Fibroblast of skin of right quadriceps (primary cell): ENCODE measurements at places on chromosomes 13 and 19.

GRCh38 chr19:46192992-46193650 is 36.4 kb upstream of the IGFL1 start:
- DNase-seq = peak; percentile 77

GRCh38 chr13:91058066-91058465 is 289.4 kb upstream of the MIR17HG start:
- no peak for DNase-seq

GRCh38 chr13:77619655-77620054 is 77.8 kb upstream of the SLAIN1 start:
- DNase-seq = no peak

DNA sequence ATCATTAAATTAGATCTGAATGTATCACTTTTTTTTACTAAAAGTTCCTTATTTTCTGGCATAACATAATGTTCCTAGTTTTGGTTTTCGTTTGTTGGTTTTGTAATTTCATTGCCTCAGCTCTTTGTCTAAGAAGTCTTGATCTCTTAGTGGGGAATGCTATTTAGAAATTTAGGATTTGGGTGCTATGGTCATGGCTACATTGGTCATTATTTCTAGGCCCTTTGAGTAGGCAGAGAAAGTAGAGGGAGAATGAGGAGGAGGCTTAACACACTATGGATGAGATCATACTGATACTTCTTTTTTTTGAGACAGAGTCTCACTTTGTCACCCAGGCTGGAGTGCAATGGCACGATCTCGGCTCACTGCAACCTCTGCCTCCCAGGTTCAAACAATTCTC is 41.8 kb downstream of the PIBF1 start:
- DNase-seq = no peak

- DNase-seq = no peak
These were observed 74.4 kb downstream of the FOXO1 start for GRCh38 chr13:40592035-40592434.

DNA sequence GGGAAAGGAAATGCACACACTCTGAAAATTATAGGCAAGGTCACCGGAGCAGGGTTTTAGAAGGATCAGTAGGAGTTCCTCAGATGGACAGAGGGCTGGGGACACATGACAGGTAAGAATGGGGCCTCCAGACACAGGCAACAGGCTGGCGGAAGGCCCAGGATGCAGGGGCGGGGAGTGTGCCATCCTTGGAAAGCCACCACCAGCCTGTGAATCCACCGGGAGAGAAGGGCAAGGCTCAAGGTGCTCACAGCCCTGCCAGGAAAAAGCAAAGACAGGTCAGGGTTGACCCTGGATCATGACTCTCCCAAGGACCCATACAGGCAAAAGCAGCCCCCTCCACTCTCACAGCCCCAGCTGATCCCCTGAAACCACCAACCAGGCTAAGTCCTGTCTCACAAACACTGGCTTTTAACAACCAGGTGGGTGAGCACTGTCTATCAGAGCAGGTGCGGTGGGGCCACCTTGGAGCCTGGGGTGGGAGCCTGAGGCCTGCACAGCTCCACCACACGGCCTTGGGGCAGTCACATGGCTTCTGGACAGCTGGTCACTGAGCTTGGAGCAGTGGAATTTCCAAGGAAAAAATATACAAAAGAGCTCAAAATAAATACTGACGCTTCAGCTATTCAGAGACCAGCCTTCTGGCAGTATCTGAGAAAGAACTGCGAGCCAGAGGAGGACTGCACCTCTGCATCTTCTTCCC is 35.2 kb upstream of the ISYNA1 start:
- no peak for DNase-seq

- DNase-seq = no peak
These were observed 13.4 kb downstream of the UHRF1 start for GRCh38 chr19:4922530-4923275.

DNA sequence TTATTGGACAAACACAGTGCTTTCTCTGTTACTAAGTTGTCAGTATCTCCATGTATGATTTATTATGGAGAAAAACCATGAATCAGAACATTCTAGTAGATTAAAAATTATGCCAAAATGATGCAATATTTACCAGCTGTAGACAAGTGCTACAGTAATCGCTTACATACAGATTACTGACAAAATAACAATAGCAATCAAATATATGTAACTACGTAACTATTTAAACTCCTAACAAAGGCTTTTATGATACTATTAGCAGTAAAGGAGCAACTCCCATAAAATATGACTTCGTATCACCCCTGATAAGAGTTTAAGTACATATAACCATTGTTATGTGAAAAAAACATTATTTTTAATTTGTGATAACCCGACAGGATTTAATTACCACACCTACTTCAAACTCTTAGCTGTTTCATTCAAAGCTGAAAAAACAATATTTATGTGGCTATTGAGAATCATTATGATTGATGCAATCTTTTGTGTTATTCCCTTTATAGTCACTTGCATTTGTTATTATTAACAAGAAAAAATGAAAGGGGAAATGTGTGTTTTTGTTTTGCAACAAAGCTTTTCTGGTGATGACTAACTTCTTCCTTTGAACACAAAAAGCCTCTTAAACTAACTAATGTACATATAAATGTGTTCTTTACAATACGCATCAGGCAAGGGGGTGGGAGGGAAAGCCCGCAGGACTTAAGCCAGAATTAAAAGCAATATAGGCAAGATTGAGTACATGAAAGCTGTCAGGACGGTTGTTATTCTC is 147.4 kb downstream of the ABCC4 start:
- DNase-seq = no peak

DNA sequence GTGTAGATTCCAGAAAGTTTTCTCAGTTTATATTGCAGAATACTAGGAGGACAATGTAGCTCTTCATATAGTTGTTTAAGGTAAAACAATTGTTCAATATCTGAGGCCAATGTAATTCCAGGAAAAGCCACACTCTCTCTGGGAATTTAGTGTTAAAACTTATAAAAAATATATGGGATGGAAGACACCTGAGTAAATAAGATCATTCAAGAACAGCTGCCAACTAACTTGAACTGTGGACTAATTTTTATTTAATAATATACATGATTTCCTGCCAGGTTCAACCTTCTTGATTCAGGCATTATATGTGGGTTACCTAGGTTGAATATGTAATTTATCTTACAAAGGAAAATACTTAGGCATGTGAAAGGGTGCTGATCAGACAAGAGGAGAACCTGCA is 841.1 kb upstream of the PRR20A start:
- no peak for DNase-seq

GRCh38 chr13:113283904-113284303 is 13.1 kb upstream of the LAMP1 start:
- no peak for DNase-seq

DNA sequence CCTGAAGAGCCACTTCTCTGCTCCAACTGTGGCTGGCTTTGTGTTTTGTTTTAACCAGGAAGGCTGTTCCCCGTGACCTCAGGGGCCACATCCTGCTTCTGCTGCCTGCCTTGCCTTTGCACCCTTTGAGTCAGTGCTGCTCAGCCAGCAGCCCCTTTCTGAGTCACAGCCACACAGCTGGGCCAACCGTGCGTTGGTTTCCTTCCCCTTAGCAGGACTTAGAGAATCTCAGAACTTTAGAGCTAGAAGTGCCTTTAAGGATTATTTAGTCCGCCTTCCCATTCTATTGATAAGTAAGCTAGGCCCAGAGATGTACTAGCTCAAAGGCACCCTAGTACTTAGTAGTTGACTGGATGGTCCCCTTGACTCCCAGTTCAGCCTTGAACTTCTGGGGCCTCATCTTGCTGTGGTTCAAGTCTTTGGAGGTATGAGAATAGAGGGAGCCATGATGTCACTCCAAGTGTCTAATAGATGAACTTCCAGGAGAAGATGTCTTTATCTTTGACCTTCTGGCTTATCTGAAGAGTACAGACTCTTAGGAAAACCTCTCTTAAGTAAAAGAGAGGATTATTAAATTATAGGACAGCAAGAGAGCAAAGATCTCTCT is 8.0 kb downstream of the RGCC start:
- DNase-seq = peak; percentile 77

GRCh38 chr19:44767295-44768180 is 10.2 kb upstream of the CBLC start:
- DNase-seq = no peak

DNA sequence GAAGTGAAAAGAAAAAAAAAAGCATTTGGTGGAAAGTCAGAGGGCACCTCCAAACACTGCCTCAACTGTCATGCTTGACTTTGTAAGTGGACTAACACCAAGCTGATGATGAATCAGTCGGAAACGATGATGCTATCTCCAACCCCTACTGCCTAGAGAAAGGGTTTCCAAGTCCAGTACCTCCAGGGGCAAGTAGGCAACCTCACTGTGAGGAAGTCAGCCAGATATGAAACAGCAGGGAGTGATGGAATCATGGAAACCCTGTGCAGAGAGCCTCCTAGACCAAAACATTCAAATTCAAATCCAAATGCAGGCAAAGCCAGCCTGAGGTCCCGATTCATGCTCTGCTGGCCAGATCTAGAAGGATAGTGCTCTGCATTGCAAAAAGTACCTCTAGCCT is 100.9 kb upstream of the SERP2 start:
- no peak for DNase-seq

GRCh38 chr19:39314016-39314728 is 6.5 kb downstream of the LRFN1 start:
- DNase-seq = no peak

DNA sequence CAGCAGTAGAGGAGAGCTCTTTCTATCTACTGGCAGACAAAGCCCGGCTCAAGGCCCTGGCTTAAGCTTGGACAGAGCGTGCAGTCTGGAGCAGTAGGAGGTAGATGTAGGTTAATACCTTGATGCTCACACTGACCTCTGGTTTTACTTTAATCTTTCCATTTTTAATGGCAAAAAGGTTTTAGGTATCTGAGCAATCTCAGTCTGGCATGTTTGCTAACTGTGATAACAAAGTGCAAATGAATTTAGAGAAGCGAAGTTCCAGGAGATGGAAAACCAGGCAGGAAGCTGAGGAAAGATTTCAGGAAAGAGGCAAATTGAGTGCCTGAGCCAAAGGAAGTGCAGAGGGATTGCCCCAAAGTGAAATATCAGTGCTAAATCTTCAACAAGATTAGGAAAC is 356.6 kb downstream of the FOXO1 start:
- DNase-seq = no peak

GRCh38 chr19:14479975-14480699 is 5.0 kb upstream of the PTGER1 start:
- DNase-seq = peak; percentile 27

DNA sequence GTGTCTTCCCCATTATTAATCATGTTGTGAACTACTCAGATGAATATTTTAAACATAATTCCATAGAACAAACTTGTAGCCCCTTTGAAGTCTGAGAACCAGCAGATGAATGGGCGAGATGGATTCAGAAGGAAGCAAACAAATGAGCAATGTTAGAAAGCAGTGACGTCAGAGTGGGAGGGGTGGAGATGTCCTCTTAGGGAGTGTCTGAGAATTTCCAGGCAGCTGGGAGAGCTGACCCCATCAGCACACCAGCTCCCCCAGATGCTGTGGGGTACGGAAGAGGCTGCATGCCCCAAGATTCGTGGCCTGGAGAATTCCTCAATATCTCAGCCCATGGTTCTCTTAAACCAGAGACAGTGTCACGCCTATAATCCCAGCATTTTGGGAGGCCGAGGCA is 68.6 kb downstream of the DPF1 start:
- DNase-seq = peak; percentile 13

DNA sequence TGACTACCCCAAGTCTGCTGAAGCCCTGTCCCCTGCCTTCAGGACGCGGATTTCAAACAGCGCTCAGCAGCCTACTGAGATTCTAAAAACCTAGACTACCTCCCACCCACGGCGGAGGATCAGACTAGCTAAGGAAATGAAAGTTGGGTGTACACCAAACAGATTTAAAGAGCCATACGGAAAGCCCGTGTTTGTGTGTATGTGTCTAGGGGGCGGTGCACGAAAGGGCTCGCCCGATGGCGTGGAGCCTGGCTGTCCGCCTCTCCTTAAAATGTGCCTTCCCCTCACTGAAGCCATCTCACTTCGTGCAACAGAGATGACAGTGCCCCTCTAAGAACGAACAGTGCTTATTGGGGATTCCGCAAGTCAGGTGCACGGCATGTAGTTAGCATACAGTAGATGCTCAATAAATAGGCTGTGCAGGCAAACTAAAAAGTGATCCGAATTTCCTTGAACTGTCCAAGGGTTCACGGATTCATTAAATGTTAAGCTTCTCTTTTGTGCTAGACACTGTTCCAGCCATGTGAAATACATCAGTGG is 639 bp downstream of the LENG1 start:
- DNase-seq = no peak

DNA sequence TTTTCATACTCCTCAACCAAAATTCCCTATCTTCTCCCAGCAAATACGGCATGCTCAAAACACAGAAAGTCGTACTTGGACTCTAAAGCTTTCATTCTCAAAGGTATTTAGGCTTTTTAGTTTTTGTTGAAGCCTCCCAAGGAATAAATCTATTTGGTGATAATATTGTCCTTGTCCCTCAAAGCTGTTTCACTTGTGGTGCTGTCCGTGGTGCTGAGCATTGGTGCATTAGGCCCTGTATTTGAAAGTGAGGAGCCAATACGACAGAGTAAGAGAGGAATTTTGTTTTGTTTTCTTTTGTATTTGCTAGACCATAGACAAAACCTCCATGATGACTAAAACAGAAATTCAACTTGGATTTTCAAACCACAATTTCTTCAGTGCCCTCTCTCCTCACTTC is 3.2 kb upstream of the LGALS13 start:
- peak; percentile 21 for DNase-seq

DNA sequence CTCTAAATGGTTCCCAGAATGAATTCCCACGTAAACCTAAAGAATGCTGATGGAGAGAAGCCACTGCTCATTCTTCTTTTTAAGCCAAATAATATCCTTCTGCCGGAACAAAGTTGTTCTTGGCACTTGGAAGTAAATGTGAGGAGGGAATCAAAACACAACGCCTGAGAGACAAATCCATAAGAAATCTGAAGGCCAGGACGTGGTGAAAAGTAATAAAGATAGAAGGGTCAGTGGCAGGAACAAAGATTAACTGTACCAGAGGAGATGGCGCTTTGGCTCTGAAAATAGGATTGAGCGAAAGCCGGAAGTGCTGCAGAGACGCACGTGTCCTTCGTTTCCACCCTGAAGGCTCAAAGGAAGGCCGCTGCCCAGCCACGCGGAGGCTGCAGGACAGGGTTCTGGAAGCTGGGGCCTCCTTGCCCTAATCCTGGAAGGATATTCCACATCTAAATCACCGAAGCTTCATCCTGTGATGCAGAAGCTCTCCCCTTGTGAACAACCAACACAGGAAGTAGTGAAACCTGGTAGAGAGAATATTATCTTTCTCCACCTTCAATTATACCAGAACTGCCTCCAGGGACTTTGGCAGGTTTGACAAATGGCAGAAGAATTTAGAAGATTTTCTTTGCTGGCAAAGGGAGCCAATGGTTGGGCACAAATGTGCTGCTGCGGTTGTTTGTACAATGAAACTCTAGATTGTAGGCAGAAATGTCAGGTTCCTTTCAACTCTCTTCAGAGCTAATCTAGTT is 214.6 kb upstream of the SERP2 start:
- no peak for DNase-seq

GRCh38 chr19:18456974-18457373 is 19.0 kb upstream of the ISYNA1 start:
- no peak for DNase-seq

GRCh38 chr19:16210168-16210567 is 12.5 kb downstream of the AP1M1 start:
- no peak for DNase-seq
